ENCODE measurements at places on chromosomes 3 and 15. TPM values are rescaled to one million over a fixed set of nuclear protein-coding genes. Genes with fewer than 3 reads are reported as not detected.

DNA sequence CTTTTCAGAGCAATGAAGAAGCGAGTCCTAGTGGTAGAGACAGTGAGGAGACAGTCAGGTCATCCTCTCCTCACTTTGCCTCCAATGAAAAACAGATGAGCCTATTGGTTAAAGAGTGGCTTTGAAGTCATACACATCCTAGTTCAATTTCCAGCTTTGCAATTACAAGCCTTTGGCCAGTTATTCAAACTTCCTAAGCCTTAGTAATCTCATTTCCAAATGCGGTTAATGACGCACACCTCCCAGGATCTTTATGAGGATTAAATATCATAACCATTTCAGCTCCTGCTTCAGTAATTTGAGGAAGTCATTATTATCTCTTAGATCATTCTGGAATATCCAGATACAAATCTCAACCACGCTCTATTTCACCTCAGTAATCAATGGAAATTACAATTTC lies 10.0 kb upstream of the ST6GAL1 start:
- no peak for DNase-seq
- H3K36me3 ChIP-seq = no peaks in the 10 kb centered on the region
- H3K27me3 ChIP-seq = no peaks in the 10 kb centered on the region
- H3K27ac ChIP-seq = no peak overlapping the region

- H3K27ac ChIP-seq = no peak overlapping the region
- peaks cover 2% of the 10 kb centered on the region for H3K4me1 ChIP-seq
- H3K36me3 ChIP-seq = no peaks in the 10 kb centered on the region
- no peaks in the 10 kb centered on the region for H3K27me3 ChIP-seq
Measured at GRCh38 chr3:63855333-63855940, 8.2 kb downstream of the THOC7 start.

DNA sequence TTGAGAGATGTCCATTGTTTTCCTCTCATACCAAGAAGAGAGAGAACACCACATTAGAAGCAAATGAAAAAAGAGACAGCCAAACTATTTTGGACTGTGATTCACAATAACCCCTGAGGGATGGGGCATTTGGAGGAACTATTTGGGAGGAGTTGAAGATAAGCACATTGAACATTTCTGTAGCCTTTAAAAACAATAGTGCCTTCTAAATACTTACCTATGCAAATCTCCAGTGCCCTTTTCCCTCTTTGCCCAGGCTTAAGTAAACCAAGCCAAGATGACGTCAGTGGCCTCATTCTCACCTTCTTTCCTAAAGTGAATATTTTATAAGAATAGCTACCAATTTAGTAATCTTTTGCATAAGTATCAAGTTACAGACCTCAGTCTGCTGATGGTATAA lies 89.7 kb upstream of the COL8A1 start:
- H3K27ac ChIP-seq = no peak overlapping the region
- no peak overlapping the region for H3K4me3 ChIP-seq
- H3K27me3 ChIP-seq = no peaks in the 10 kb centered on the region
- no peaks in the 10 kb centered on the region for H3K36me3 ChIP-seq
- DNase-seq = no peak

GRCh38 chr3:126519506-126520455 lies 2.2 kb upstream of the UROC1 start:
- no peak overlapping the region for H3K27ac ChIP-seq
- H3K4me1 ChIP-seq = no peaks in the 10 kb centered on the region
- no peaks in the 10 kb centered on the region for H3K27me3 ChIP-seq
- DNase-seq = peak; percentile 32

TCF12 gene
- 17.8 TPM for polyA plus RNA-seq

DNA sequence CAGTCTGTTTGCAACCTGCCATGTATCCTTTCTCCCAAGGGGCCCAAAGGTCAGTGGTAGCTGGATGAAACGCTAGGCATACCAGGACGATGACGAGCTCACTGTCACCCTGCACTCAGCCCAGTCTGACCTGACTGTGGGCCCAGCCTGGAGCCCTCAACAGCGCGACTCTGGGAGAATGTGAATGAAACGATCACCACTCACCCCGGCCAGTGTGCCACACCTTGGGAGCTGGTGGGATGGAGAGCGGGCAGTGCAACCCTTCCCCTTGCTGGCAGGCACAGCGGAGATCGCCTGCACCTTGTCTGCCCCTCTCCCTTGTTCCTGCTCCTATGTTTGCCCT lies 27.2 kb downstream of the SRPRB start:
- H3K4me1 ChIP-seq = no peaks in the 10 kb centered on the region
- H3K4me3 ChIP-seq = no peak overlapping the region
- H3K27ac ChIP-seq = no peak overlapping the region
- no peaks in the 10 kb centered on the region for H3K27me3 ChIP-seq
- no peak for DNase-seq

- H3K27me3 ChIP-seq = no peaks in the 10 kb centered on the region
- peaks cover 7% of the 10 kb centered on the region for H3K36me3 ChIP-seq
- H3K4me3 ChIP-seq = no peak overlapping the region
- no peaks in the 10 kb centered on the region for H3K4me1 ChIP-seq
Measured at GRCh38 chr3:119228373-119229145, 12.1 kb downstream of the B4GALT4 start.

DNA sequence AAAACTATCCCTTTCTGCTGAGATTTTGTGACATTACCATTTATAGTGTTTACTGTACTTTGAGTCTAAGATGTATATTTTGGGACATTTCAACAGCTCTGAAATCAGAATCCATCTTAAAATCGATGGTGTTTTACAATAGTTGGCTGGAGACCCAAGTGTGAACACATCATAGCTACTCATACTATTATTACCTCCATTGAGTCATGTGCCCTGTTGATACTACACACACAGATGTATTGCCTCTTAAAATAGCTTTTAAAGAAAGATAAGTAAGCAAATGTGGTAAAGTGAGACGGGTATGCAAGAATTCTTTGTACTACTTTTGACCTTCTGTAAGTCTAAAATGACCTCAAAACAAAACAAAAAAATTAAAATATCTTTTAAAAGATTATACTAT lies 6.7 kb downstream of the LMOD3 start:
- H3K27ac ChIP-seq = no peak overlapping the region
- H3K36me3 ChIP-seq = no peaks in the 10 kb centered on the region
- no peak overlapping the region for H3K4me3 ChIP-seq
